Activated naive CD4-positive, alpha-beta T cell treated with anti-CD3 and anti-CD28 coated beads, Interleukin-2, amount 10 ng/mL, durations not matched to agents 7 days and 5 days (primary cell): ENCODE measurements at places on chromosomes 2 and 18.

GRCh38 chr2:240567872-240568677 is at the start of gene RNPEPL1:
Gene RNPEPL1, plus strand, starts transcription at chr2:240568484. Its CDS starts 103 bp downstream, at chr2:240568587.
- peak; percentile 64 for DNase-seq

- DNase-seq = no peak
These were observed 3.6 kb downstream of the CHN1 start for GRCh38 chr2:175001566-175001965.

DNA sequence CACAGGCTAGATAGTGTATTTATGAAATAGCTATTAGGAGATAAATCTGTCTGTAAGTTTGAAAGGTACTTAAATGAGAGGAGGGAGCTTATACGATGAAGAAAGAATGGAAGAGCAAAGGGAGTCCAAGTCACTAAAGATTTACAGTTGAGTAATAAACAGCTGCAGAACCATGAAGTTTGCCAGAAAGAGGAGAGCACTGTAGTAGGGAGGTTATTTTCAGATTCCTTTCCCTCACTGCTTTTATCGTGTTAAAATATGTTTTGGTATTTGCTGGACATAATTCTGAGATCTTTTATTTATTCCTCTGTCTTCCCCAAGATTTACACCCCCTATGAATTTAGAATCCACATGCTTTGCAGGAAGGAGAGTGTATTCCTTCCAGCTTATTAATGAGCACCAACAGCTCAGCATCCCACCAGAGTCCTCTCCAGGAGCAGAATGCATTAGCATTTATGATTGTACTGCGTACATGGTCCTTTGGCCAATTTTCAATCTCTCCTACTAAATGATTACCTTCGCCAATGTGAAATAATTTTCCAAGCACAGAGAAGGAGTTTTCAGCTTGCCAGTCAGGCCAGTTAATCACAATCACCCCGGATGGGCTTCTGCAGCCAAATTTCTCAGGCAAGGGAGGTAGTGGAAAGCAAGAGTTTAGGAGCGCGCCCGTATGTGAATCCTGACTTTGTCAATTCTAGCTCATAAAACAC is 297.0 kb downstream of the NBAS start:
- no peak for DNase-seq

GRCh38 chr2:200393191-200393590 is 86.7 kb downstream of the SPATS2L start:
- DNase-seq = no peak
